C1 segment of cervical spinal cord (tissue), 14 donors: ENCODE measurements at places on chromosomes 1 and 21.

- DNase-seq, result no peak
Measured at GRCh38 chr1:106224426-106224825, 832.0 kb upstream of the PRMT6 start.

DNA sequence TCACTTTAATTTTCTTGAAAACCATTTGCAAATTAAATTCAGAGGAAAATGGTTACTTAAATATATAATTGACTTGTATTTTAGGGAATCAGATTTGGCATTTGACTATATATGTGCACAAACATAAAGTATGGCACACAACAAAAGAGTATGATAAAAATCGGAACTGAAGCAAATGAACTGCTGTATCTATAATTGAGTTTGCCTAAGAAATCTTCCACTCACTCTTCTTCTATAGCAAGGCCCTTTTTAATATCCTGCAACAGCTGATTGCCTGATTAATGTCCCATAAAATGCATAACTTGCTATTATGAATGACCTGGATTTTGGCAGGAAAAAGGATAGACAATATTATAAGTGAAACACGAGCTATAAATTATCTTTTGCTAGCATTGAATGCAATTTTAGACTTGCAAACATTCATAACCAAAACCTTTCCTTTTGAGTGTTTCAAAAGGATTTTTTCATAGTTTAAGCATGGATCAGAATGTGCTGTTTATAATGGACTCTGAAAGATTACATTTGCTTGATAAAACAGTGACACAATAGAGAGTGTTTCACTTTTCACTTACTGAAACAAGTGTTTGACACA lies 2204.3 kb downstream of the MRPL39 start:
- no peak for DNase-seq

GRCh38 chr1:25477448-25478034 lies 46.8 kb downstream of the MACO1 start:
- no peak for DNase-seq

DNA sequence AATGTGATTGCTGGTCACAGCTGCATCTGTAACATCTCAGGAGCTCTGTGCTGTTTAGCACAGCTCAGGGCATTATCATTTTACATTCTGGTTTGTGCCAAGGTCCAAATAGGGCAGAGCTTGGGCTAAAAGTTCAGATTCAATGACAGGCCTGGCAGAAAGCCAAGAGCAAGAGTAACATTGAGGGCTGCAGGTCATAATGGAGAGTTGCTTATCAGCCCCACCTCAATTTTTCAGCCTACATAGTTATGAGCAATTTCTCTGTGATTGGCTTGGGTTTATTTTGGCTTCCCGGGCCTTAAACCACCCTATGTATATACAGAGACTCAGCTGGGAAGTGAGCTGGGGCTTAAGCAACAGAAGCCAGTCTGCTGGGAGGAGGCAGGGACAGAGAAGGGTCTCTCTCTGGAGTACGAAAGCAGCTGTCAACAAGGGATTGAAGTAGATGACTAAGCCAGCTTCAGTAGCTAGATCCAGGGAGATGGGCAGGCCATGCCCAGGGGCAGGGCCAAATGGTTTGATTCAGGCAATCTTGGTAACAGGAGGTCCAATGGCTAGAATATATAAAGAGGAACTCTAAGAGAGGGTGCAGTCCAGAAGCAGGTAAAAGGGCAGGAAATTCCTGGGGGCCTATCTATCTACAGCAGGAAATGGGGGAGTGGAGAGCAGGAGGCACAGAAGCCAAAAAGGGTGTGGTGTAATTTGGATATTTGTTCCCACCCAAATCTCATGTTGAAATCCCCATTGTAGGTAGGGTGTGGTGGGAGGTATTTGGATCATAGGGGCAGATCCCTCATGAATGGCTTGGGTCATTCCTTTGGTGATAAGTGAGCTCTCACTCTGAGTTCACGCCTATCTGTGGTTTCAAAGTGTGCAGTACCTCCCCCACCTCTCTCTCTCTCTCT lies 49.0 kb downstream of the BRINP2 start:
- no peak for DNase-seq

GRCh38 chr21:42381347-42381984 lies 14.4 kb downstream of the TMPRSS3 start:
- no peak for DNase-seq

DNA sequence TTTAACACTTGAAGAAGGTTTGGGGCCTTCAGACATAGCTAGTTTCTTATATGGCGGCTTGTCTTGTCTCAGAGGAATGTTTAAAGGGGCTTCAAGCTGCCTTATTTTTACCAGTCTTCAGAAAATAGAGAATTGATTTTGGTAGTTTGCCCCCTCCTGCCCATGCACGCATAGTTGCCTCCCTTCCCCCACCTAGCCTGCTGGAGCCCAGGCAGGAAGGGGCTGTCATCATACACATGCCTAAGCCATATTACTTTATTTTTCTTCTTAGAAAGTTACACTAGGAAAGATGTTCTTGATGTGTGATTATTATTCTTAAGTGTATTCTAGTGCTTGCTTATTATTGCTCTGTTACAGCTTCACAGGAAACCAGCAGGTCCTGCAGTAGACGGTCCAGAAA lies 18.3 kb downstream of the PBX1 start:
- DNase-seq, result no peak

- DNase-seq, result no peak
Measured at GRCh38 chr1:44421446-44421884, 16.4 kb downstream of the RNF220 start.

GRCh38 chr1:20114021-20114648 lies 5.2 kb downstream of the PLA2G2D start:
- no peak for DNase-seq

DNA sequence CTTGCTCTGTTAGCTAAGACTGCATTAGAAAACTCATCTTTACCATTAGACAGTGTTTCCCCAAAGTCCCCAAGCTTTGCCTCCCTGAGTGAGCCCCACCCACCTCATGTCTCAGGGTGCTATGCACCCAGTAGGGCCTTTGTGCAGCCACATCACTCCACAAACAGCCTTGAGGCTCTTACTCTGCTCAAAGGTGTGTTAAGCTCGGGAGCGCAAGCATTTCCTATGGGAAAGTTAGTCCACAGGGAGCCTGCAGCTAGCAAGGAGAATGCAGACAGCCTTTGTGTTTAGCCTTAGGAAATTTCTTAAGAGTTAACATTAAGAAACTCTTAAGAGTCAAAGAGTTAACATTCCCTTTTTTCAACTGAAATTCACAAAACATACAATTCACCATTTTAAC lies 278.8 kb downstream of the AJAP1 start:
- DNase-seq, result no peak

DNA sequence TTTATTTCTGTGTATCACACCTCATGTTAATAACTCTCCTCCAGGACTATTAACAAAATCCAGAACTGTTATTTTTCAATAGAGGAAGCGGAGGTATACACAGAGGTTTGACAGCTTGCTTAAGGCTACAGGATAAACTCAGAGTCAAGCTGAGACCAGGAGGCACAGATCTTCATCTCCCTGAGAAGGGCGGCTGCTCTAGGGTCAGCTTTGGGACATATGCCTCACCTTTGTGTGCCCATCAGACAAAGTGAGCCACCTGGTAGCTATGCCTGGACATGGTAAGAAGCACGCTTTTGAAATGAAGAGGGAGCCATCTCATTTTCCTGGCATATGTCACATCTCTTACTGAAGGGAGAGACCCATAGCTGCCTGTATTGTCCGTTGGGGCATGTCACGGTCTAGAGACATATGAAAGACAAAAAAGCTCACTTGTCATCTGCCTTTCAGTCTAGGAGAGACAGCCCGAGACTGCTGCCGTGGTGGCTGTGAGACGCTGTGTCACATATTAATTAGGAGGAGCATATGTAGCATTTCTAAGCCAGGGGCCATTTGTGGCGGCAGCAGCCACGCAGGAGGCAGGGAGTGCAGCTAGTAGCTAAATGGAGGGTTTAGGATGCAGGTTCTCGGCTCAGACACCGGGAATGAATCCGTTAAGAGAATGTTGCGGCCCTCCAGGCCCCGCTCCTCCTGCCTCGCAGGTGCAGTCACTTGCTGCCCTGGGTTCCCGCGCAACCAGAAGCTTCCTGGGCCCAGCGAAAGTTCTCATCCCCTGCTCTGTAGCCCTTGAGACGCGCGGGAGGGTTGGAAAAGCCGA lies 161.3 kb upstream of the C1orf21 start:
- peak; percentile 70 for DNase-seq

GRCh38 chr1:31413405-31414001 lies 490 bp downstream of the SERINC2 start:
- DNase-seq, result peak; percentile 24

DNA sequence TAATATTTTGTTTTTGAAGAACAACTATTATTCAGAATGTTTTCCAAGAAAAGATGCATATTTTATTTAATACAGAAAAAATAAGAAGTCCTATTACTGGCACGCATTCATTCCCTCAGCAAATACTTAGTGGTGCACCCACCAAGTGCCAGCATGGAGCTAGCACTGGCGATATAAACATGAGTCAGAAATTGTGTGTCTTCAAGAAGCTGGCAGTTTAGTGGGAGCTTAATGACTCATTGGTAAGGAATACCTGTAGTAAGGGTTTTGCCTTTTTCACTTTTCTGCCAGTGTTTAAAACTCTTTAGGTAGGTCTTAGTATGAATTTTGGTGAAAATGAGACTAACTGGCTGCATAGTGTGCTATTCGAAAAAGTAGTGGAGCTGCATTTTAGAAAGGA lies 6.3 kb downstream of the MAGI3 start:
- no peak for DNase-seq

- no peak for DNase-seq
Measured at GRCh38 chr1:54806931-54807611, 5.9 kb upstream of the TTC22 start.

DNA sequence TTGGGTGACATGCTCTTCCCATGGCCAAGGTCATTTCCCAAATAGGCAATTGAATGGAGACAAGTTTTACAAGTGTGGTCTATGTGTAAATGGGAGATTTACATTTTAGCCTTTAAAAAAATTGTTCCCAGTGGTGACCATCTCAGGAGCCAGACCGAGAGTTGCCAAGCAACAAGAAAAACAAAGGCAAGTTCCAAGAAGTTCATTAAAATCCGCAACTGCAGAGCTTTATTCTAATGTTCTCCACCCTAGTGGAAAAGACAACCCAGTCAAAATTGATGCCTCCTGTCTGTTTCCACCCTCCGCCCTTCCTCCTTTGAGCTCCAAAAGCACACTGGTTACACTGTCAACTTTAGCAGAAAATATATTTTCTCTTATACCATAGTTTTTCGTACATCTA lies 33.2 kb upstream of the CD55 start:
- no peak for DNase-seq

- no peak for DNase-seq
Measured at GRCh38 chr1:228060458-228061190, 21.9 kb upstream of the ARF1 start.

DNA sequence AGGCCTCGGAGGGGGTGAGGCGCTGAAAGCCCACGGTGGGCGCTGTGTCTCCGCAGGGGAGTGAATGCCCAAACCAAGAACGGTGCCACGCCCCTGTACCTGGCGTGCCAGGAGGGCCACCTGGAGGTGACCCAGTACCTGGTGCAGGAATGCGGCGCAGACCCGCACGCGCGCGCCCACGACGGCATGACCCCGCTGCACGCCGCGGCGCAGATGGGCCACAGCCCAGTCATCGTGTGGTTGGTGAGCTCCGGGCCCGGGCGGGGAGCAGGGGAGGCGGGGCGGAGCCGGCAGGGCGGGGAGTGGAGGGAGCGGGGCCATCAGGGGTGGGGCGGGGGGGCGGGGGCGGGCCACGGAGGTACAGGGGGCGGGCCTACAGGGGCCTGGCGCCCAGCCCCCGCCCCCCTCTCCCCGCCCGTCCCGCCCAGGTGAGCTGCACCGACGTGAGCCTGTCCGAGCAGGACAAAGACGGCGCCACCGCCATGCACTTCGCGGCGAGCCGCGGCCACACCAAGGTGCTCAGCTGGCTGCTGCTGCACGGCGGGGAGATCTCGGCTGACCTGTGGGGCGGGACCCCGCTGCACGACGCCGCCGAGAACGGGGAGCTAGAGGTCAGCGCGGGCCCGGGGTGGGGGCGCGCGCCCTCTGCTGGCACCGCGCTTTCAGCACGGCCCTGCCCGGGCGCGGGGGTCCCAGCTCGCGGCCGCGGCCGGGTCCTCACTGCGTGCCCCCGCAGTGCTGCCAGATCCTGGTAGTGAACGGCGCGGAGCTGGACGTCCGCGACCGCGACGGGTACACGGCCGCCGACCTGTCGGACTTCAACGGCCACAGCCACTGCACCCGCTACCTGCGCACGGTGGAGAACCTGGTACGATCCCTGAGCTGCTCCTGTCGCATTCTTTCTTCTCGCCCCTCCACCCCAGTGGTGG lies 15.9 kb downstream of the ESPN start:
- no peak for DNase-seq

GRCh38 chr1:85133565-85134159 lies 67.2 kb downstream of the SYDE2 start:
- no peak for DNase-seq

- DNase-seq, result peak; percentile 80
Measured at GRCh38 chr1:149885339-149886120, 13.8 kb upstream of the BOLA1 start.

GRCh38 chr21:35645991-35646390 lies 414.3 kb downstream of the SETD4 start:
- DNase-seq, result no peak

DNA sequence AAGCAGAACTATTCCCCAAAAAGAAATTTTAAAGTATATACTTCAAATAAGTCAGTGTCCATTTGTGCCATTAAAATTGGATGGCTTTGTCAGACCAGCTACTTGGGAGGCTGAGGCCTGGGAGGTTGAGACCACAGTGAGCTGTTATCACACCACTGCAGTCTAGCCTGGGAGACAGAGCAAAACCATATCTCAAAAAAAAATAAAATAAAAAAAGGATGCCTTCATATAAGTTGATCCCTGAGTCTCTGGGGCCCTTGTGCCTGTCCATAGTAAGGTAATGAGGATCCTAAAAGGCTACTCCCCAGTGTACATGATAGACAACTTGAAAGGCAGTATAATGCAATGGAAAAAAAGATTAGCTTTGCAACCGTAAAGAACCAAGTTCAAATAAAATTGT lies 81.2 kb upstream of the BARHL2 start:
- DNase-seq, result no peak

GRCh38 chr21:33007747-33008146 lies 18.0 kb upstream of the OLIG2 start:
- DNase-seq, result no peak

DNA sequence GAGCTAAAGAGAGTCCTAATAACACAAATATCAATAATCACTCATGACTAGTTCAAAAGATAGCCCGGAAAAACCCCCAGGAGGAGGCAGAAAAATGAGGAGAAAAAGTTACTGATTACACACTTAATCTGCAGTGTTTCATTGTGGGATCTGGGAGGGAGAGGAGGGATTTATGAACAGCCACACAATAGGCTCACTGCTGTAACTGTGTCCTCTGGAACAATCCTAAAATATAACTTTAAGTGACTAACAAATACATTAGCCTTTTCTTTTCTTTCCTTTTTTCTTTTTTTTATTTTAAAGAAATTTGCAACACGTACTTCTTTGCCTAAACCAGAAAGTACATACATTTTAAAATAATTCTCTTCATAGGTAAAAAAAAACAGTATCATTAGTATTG lies 106.3 kb upstream of the LBR start:
- DNase-seq, result no peak

GRCh38 chr1:229271448-229272159 lies 693 bp downstream of the RAB4A start:
- DNase-seq, result peak; percentile 63

GRCh38 chr1:34884961-34885360 lies 25.4 kb upstream of the SMIM12 start:
- DNase-seq, result no peak
